Activated CD4-positive, alpha-beta T cell treated with anti-CD3 and anti-CD28 coated beads, Interleukin-2, amount 50 U/mL, for 48 hours (primary cell): ENCODE measurements at places on chromosomes 16 and 17.

- no peak for DNase-seq
These were observed 3.3 kb downstream of the SMIM5 start for GRCh38 chr17:75636381-75637142.

GRCh38 chr17:20275653-20276052 is 191.7 kb downstream of the LGALS9B start:
- DNase-seq, result no peak

GRCh38 chr17:28071891-28072606 is 29.6 kb downstream of the NLK start:
- DNase-seq, result no peak

DNA sequence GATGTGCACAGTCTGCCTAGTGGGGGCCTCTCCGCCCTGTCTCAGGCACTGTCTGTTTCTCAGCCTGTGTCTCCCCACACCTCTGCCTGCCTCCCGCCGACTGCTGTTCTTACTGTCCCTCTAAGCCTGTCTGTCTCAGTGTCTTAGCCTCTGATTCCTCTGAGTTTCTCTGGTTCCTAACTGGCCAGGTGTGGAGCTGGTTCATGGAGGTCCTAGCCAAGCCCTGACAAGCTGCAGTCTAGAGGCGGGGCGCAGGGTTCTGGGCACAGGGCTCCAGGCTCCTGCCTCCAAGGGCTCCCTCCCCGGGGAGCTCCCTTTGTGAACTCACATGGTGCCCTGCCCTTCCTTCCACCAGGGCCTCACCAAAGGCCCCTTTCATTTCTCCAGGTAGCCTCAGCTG is 19.4 kb downstream of the C17orf100 start:
- DNase-seq, result no peak

DNA sequence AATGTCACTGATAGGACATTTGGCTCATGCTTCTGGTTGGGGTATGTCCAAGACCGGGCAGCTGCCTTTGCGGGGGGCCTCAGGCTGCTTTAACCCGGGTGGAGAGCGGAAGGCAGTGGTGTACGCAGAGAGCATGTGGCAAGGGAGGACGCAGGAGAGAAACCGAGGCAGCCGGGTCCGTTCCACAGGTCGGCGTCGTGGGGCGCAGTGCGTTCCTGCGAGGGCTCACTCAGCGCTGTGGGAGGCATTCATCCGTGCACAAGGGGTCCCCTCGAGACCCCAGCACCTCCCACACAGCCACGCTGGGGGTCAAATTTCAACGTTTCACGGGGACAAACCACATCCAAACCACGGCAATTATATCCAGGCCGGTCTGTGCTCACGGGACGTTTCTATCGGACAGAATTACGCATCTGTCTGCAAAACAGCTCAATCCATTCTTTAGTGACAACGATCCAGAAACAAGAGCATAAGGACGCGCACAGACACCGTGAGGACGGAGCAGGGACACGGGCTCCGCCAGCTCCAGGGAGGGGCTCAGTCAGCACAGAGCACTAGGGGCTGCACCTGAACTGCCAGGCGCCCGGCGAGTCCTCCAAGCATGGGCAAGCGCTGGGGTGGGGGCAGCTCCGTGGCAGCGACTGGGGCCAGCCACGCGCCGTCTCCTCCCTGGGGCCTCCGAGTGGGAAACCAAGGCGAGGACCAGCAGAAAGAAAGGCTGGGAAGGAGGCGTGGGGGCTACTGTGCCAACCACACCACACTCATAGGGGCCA is 108.4 kb upstream of the METRNL start:
- no peak for DNase-seq

GRCh38 chr16:68529931-68530701 is 9.0 kb upstream of the ZFP90 start:
- DNase-seq, result peak; percentile 92

DNA sequence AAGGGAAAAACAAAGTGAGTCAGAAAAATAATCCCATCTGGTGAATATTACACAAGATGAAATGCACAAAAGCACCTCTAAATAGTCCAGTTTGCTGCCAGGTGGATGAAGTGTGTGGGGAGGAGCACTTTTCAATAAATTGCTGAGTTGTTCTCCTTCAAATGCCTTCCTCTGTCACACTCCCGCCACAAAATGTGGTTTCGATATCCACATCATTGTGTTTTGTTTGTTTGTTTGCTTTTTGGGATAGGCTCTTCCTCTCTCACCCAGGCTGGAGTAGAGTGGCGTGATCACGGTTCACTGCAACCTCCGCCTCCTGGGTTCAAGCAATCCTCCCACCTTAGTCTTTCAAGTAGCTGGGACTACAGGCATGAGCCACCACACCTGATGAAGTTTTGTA is 24.6 kb upstream of the SHISA9 start:
- no peak for DNase-seq

DNA sequence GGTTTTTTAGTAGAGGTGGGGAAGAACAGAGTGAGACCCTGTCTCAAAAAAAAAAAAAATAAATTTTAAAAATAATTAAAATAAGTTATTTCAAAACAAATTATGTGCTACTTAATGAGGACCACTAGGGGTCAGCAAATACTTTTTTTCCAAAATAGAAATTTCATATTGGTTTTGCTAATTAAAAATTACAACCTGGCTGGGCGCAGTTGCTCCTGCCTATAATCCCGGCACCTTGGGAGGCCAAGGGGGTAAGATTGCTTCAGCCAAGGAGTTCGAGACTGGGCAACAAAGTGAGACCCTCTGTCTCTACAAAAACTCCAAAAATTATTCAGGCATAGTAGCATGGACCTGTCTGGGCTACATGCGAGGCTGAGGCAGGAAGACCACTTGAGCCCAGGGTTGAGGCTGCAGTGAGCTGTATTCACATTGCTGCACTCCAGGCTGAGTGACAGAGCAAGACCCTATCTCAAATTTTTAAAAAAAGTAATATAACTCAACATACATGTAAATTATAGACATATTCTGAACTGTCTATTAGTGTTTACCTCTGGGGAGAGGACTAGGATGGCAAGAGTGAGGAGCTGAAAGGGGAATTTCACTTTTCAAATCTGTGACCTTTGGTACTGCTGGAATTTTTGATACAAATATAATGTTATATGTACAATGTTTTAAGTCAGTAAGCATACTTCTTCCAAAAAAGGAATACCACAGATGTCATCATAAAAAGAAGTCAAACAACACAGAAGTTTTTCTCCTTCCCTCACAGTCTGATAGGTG is 8.1 kb downstream of the MEIOB start:
- DNase-seq, result peak; percentile 4

- DNase-seq, result no peak
These were observed 29.7 kb downstream of the ARL4D start for GRCh38 chr17:43428524-43428923.

DNA sequence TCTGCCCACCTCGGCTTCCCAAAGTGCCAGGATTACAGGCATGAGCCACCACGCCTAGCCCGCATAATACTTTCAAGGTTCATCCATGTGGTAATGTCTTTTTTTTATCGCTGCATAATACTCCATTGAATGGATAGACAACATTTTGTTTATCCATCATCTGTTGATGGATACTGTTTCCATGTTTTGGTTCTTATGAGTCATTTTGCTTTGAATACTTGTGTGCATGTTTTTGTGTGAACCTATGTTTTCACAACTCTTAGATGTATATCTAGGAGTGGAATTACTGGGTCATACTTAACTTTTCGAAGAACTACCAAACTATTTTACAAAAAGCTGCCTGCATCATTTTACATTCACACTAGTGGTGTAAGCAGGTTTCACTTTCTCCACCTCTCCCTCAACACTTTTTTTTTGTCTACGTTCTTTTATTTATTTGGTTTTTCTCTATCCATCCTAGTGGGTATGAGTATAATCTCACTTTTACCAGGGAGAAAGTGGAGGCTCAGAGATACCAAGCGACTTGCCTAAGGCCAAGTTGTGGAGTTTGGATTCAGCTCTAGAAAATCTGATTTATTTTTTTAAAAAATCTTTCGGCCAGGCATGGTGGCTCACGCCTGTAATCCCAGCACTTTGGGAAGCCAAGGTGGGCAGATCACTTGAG is 151.2 kb downstream of the CMIP start:
- DNase-seq, result no peak

DNA sequence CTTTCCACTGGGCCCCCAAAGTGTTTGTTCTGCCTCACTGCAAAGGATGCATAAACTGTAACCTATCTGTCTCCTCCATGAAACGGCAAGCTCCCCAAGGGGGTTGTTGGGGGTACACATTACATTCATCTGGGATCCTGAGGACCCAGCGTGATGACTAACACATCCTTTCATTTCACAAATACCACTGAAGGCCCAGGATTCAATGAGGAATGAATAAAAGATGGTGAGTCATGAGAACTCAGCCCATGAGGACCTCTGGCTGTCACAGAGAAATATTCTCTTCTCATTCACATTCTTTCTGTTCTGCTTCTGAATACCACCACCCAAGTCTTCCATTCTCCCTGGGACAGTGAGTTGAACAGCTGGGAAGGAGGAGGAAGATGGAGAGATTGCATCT is 149.8 kb downstream of the RBFOX3 start:
- DNase-seq, result no peak

DNA sequence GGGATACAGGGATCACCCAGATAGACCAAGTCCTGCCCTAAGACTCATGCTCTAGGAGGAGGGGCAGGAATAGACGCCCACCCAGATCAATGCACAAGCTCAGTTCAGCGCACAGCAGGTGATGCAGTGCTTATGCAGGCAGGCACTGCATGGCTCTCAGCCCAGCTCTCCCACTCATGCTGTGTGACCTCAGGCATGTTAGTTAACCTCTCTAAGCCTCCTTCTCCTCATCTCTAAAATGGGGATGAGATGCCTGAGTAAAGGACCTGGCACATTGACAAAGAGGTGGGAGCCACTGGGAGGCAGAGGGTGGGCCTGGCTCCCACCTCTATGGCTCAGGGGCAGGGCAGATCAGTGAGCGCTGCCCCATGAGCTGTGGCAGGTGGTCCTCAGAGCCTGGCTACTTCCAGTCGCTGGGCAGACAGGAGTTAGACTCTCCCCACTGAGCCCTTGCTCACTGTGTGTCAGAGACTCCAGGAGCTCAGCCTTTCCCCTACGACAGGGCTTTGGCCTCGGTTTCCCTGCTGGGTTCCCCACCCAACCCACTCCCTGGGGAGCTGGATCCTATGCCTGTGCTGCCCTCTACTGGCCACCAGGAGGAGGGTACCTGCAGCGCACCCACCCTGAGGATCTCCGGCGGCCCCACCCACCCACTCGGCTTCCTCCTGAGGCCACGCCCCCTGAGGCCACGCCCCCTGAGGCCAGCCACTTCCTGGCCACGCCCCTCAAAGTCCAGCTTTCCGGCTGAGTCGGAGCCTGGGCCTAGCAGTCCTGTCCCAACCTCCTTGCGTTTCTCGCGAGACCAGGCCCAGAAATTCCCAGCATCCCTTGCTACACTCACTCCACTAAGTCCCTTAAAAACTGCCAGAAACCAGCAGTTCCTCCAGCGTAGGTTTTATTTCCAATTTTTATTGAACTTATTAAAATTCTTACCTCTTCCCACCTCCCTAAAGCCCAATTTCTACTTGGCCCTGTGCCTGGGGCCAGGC is 196.1 kb downstream of the GSG1L start:
- DNase-seq, result peak; percentile 73

- no peak for DNase-seq
These were observed 2.5 kb downstream of the CARHSP1 start for GRCh38 chr16:8866118-8866883.

GRCh38 chr17:39054111-39054645 is 87.0 kb upstream of the FBXO47 start:
- DNase-seq, result no peak

- no peak for DNase-seq
These were observed 12.3 kb downstream of the NUPR1 start for GRCh38 chr16:28526201-28527099.
